ENCODE measurements at places on chromosomes 12 and 14.
A peak's percentile ranks its signal among the peaks of the same experiment; 100 is the strongest.

GRCh38 chr14:68514608-68515194 is 278.2 kb downstream of the ZFP36L1 start:
- DNase-seq: no peak

- DNase-seq: peak; percentile 97
Observed at GRCh38 chr12:127270193-127270592, 996.8 kb upstream of the TMEM132C start.

- no peak for DNase-seq
Observed at GRCh38 chr12:5395443-5396271, 36.3 kb upstream of the NTF3 start.

DNA sequence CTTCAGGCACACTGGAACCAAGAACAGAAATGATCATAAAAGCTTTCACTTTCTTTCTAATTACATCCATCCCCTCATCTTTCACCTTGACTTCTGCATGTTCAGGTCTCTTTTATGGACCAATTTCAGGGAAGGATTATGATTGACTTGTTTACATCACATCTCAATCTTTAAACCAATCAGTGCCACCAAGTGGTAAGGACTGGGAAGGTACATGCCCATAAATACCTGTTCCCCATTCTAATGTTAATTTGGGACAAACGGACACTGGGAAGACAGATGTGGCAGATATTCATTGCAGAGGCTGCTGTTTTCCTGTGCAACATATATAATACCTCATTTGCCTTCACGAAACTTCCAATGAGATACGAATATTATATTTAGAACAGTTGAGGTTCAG is 978.1 kb downstream of the GALC start:
- DNase-seq: no peak

DNA sequence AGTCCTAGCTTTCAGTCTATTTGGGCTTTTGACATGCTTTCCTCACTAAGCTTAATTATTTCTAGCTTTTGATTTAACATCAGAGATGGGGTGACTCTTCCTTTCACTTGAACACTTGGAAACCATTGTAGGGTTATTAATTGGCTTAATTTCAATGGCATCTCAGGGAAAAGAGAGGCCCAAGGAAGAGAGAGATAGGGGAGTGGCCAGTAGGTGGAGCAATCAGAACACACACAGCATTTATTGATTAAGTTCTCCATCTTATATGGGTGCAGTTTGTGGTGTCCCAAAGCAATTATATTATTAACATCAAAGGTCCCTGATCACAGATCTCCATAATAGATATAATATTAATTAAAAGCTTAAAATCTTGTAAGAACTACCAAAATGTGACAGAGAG is 1466.1 kb upstream of the SEL1L start:
- peak; percentile 3 for DNase-seq

DNA sequence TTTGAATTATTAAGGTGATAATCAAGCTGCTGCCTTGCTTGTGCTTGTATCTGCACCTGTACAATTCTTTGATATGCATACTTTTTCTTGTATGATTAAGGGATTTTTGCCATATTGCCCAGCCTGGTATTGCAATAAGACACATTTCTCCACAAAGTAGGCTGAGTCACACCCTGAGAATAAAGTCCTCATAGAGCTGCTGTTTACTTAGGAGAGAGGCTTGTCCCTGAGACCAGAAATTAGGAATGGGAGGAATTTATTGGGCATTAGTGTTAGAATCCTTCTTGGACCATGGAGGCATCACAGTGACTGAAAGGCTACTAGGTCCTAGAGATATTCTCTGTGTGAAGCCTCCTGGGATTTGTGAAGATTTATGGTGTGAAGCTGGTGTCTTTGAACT is 506.8 kb upstream of the FBXO33 start:
- DNase-seq: no peak

DNA sequence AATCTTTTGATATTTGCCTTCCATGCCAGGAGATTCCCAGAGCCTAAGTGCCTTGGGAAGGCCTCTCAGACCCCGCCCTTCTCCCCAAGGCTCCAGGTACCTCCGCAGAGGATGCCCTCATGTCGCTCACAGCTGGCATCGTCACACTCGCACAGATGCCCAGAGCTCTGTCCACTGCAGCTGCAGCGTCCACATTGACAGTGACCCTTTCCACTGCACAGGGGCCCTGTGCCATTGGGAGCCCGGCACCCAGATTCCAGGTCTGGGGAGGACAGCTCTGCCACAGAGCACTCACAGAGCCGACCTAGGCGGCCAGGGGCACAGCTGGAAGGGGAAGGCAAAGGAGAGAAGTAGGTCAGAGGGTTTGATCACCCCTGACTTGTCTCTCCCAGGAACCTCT is 12.3 kb upstream of the CSAD start:
- DNase-seq: no peak

- no peak for DNase-seq
Observed at GRCh38 chr12:109752117-109753053, 38.8 kb downstream of the FAM222A start.

DNA sequence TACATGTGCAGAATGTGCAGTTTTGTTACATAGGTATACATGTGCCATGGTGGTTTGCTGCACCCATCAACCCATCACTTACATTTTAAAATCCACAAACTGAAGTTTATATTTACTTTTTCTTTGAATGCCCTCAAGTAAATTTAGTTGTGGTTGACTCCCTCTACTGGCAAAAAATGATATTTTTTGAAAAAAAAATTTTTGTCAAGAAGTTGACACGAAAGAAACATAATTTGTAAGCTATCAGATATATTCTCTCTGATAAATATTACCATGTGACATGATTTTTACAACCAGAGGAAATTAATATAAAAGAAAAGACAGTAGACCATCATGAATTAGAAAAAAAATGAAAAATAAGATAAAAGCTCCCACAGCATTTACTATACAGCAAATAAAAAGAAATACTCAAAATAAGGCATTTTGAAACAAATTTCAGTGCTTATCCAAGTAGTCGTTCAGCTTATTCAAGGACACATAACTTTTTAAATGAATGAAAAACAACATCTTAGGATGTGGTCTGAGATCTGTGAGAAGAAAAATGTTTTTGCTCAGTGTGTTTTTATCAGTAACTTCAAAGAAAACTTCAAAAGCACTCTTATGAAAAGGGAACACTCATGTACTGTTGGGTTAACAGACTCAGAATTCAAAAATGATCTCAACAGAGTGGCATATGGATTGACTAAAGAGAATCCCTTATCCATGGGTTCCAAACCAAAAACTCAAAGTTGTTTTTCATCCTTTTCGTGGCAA is 30.0 kb upstream of the GRIP1 start:
- peak; percentile 34 for DNase-seq

DNA sequence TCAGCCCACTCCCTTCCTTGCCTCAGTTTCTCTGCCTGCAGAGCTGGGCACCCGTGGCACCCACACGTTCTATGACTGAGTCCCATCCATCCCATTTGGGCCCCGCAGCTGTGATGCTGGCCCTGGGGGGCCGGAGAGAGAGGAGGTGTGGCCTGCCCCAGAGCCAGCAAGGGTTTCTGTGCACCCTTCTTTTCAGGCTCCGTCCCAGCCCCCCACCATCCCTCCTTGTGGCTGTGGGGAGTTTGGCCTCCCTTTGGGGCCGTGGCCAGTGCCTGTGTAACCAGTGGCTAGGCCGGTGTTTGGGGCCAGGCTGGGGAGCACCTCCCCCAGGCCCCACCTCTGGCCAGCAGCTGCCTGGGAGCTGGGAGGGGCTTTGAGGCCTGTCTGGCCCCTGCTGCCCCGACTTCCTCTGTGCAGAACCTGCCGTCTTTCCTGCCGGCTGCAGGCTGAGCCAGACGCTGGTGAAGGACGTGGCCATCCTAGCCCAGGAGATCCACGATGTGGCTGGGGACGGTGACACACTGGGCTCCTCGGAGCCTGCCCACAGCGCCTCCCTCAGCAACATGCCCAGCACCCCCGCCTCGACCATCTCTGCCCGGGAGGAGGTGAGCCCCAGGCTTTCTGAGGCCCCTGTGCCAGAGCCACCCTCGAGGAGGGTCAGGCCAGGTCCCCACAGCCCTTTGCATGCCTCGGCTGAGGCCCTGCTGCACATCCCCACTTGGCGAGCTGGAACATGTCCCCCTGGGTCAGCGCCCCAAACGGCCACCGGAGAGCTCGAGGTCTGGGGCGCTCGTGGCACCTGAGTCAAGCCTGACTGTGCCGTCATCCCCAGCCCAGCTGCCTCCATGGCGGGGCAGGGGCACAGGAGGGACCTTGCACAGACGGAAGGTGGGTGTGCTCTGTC is 27.7 kb downstream of the CEP170B start:
- no peak for DNase-seq
